ENCODE measurements at places on chromosomes 4 and X. TPM values are rescaled to one million over a fixed set of nuclear protein-coding genes. Genes with fewer than 3 reads are reported as not detected.

The DNAAF6 gene
- not detected for total RNA-seq

The SLAIN2 gene
- 107 TPM for total RNA-seq

The FABP2 gene
- not detected for total RNA-seq

GRCh38 chr4:90445380-90445779 lies 318.2 kb downstream of the CCSER1 start:
- DNase-seq = no peak

DNA sequence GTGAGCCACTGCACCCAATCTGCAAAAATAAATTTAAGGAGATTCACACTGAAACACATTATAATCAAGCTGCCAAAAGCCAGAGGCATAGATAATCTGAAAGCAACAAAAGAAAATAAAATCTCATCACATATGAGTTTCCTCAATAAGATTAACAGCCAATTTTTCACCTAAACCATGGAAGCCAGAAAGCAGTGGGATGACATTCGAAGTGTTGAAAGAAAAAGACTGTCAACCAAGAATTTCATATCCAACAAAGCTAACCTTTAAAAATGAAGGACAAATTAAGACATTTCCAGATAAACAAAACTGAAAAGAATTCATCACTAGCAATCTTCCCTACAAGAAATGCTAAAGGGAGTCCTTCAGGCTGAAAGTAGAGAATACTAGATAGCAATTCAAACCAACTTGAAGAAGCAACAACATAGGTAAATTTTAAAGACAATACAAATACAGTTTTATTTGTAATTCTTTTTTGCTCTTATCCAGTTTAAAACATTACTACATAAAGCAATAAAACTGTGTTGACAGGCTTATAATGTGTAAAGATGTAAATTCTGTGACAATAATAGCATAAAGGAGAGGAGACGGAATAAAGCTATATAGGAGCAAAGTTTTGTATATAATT lies 23.1 kb upstream of the KLHL8 start:
- no peak for DNase-seq

- no peak for DNase-seq
These were observed 84.2 kb downstream of the NFKB1 start for GRCh38 chr4:102585329-102585728.

DNA sequence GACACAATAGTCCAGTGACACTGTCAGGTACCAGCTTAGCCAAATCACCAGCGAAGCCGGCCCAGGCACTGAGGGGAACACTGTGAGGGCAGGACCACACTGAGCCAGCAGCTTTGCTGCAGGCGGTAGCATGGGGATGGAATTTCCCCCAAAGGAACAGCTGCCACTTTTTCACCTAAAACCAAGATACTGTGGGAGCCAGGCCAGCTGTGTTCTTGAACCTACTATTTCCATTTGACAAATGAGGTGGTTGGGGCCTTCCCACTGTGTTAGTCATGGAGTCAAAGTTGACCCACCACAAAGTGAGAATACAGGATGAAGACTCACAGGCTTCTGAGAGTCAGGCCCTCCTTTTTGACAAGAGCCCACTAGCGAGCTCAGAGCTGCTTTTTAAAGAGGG lies 70.7 kb upstream of the SH3RF1 start:
- no peak for DNase-seq

DNA sequence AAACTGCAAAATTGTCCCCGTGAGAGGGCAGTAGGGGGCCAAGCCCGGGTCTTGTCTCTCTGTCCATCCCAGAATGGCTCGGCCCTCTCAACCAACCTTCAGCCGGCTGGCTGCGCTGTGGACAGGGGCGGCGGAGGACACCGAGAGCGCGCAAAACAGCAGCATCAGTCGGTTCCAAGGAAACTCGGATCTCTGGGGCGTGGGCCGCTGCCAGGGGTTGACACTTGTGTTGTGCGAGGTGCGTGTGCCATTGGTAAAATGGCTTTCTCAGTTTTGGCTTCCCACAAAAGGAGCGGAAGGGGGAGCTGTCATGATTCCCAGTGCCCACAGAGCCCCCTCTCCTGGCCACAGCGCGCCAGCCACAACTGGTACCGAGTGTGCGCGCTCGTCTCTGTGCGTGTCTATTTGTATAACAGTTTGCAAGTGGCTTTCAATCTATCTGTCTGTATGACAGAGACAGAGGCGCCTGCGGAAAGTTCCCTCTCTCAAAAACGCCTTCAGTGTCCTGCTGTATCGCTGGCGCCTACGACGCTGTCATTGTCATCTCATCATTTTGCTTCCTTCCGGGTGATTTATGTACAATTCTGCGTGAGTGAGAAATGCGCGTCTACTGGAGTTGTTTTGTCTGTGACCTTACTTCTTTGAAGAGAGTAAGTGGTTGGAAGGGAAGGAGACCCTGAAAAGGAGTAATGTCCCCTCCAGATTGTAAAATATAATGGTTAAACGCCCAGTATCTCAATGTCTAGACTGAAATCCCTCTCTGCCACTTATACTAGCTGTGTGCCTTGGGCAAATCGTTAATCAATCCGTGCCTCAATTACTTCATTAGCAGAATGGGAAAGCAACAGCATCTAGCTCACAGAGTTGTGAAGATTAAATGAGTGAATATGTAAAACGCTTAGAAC lies 1.8 kb downstream of the DKK2 start:
- DNase-seq = peak; percentile 75

- peak; percentile 63 for DNase-seq
These were observed 393 bp downstream of the SH3KBP1 start for GRCh38 chrX:19886883-19887531.

- DNase-seq = peak; percentile 68
These were observed 21.2 kb downstream of the L1CAM start for GRCh38 chrX:153864561-153865320.

DNA sequence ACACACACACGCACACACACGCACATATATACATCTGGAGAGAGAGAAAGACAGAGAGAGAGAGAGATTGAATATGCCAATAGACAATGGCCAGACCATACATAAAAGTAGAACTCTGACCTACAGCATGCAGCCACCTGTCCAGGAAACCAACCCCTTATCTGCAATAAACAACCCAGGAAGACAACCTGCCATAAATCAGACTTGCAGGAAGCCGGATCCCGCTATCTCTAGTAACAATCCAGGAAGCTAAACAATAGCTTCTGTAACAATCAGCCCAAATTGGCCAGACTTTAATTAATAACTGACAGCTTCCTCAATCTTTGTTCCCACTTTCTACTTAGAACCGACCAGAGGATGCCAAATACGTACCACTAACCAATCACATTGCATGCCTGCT lies 173.2 kb downstream of the LDB2 start:
- no peak for DNase-seq

- DNase-seq = no peak
These were observed 34.4 kb upstream of the MSMO1 start for GRCh38 chr4:165293061-165293460.
